ENCODE measurements at places on chromosomes 4 and X.

GRCh38 chr4:161762796-161763195, 401.0 kb downstream of the FSTL5 start:
- peak; percentile 82 for DNase-seq

- DNase-seq, result no peak
Observed at GRCh38 chr4:53453385-53453784, 75.9 kb downstream of the FIP1L1 start.

- peak; percentile 97 for DNase-seq
Observed at GRCh38 chr4:25694466-25694865, 38.8 kb downstream of the SLC34A2 start.

- DNase-seq, result no peak
Observed at GRCh38 chr4:76974150-76974549, 24.6 kb downstream of the SEPTIN11 start.

GRCh38 chr4:8586671-8587468, 5.7 kb upstream of the CPZ start:
- DNase-seq, result no peak

- DNase-seq, result no peak
Observed at GRCh38 chr4:169266661-169267060, 4.1 kb downstream of the SH3RF1 start.

GRCh38 chr4:6917461-6918271, 8.0 kb downstream of the TBC1D14 start:
- DNase-seq, result no peak

DNA sequence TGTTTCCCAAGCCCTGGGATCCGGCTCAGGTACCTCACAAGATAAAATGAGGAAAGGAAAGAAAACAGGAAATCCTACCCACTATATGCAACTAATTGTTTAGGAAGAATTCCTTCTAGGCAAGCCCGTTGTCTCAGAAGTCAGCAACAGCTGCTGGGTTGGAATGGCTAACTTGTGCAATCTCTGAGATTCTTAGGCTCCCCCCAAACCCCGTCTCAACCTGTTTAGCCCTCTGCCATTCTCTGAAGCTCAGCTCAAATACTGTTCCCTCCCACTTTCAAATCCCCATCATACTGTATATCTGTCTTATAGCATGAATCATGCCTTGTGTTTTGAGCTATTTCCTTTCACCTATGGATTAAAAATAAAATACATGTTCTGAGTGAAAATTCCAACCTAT, 28.9 kb downstream of the STARD8 start:
- DNase-seq, result no peak

DNA sequence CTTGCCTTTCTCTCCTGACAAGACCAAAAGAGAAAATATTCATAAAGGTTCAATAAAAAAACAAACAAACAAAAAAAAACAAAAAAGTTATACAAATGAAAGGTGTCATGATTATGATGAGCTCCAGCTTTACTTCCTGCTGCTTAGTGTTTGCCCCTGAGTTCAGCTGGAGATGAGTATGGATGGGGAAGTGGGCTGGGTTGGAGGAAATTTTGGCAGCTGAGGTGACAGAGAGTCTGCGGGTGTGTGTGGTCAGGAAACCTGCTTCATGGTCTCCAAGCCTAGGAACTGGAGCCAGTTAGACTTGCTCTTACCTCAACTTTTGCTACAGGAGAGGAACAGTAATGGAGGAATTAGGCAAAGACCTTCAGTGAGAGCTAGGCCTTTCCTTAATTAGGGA, 4.3 kb upstream of the CYSLTR1 start:
- DNase-seq, result no peak

DNA sequence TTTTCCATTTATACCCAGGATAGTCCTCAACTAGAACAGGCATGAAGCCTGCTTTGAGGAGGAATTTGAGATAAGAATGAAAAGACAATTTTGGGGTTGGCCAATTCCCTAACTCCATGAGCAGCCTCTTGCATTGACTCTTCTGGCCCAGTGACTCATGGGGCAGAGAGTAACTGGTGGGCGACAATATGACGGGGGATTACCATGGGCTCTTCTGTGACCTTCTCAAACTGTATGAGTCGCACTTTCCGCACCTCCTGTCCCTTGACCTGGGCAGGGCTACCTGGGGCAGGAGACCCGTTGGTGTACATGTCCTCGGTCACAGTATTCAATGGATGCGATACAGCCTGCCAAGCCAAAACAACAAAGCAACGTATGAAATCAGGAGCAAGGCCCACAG, 13.3 kb downstream of the MPP1 start:
- no peak for DNase-seq

DNA sequence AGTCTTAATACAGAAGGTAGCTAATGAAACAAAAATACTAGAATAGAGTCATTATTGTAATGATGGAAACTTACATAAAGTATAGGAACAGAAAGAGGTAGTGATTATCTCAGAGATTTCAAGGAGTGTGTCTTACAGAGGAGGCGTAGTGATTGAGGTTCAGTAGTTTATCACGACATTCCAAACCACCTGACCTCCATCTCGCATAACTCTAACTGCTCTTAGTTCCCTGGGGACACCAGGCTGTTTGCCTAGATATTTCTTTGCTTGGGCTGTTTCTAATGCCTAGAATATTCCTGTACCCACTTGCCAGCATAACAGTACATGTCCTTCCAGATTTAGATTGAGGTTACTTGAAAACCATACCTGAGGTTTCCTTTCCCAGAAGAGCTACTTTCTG, 29.1 kb downstream of the STAG2 start:
- no peak for DNase-seq

GRCh38 chrX:53682885-53683555, 3.5 kb downstream of the HUWE1 start:
- peak; percentile 57 for DNase-seq

DNA sequence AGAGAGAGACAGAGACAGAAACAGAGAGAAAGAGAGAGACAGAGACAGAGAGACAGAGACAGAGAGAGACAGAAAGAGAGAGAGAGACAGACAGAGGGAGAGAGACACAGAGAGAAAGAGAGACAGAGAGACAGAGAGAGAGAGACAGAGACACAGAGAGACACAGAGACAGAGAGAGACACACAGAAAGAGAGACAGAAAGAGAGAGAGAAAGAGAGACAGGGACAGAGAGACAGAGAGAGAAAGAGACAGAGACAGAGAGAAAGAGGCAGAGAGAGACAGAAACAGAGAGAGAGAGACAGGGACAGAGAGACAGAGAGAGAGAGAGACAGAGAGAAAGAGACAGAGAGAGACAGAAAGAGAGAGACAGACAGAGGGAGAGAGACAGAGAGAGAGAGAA, 52.9 kb downstream of the CRLF2 start:
- no peak for DNase-seq

DNA sequence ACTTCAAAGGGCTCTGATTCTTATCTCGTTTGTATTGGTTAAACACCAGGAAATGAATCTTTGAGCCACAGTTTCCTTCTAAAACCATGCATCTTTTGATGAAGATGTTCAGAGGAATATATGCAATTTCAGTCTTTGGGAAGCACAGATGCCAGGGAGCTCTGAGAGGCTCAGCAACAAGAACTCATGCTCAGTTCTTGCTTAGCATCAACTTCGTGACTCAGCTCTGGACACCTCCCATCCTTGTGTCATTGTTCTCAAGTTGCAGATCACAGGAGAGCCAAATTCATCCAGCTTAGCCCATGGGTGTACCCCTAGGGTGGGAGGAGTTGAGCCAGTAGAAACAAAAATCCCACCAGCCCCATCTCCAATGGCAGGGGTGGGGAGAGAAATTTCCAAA, 219.6 kb upstream of the MAOA start:
- no peak for DNase-seq

DNA sequence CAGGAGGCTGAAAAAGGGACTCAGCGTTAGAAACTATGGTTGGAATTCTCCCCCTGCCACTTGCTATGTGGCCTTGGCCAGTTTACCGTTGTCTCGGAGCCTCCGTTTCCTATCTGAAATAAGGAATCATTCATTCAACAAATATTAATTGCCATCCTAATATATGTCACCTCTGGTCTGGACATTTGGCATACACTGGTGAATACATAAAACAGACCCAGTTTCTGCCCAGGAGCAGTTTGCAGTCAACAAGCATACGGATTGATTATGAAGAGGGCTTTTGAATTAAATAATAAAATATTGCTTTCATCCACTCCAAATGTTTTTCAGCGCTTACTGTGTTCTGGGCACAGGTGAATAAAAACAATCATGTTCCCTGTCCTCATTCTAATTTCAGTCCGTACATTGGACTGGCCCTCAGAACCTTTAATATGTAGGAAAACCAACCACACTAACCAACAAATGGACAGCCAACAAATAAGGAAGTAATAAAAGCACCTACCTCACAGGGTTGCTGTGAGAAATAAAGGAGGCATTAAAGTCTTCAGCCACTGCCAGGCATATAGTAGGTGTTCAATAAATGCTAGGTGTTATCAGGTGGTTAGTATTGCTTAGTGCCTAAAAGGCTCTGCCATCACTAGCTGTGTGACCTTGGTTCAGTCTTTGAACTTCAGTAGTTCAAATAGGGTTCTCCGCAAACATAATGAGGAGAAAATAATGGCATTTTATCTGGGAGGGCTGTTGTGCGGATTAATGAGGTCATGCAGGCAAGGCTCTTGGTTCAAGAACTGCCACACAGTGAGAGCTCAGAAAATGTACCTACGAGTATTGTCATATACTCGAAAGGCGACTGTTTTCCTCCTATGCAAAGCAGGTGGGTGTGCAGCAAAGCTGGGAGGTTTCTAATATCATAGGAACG, 7.3 kb upstream of the GSX2 start:
- DNase-seq, result no peak

- no peak for DNase-seq
Observed at GRCh38 chrX:1778817-1779216, 164.0 kb downstream of the ASMT start.

- no peak for DNase-seq
Observed at GRCh38 chrX:24079411-24079810, 24.7 kb downstream of the EIF2S3 start.

DNA sequence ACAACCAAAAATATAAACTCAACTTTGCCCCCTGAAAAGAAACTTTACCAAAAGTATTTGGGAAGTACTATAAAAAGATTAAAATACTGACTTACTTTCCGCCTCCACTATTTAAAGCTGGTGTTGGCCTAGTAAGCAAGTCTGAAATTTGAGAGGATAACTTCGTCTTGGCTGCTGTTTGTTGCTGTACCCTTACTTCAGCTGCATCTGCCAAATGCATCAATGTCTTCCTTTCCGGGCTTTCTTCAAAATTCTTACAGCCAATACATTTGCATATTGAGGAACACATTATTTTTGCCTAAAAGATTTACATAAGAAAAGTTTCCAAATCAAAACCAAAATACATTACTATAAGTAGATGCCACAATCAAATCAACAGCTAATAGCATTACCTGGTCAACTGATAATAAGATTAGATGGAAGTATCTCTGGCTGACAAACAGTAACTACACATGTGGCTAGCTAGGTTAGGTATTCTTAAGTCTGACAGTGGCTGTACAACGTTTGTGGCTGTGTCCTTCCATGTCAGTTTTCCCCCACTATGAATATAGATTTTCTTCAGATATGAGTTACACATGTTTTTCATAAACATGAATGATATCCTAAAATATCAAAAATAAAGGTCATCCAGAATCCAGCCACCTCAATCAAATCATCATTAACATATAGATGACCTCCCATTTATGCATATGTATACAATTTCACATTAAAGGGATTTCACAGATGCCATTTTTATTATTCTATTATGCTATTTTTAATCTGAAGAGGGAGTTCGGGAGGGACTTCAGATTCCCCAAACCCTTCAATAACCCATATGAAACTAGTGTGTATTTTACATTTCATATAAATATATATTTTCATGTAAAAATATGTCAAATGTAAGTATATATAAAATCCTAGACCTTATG, 30.6 kb downstream of the THAP9 start:
- no peak for DNase-seq

DNA sequence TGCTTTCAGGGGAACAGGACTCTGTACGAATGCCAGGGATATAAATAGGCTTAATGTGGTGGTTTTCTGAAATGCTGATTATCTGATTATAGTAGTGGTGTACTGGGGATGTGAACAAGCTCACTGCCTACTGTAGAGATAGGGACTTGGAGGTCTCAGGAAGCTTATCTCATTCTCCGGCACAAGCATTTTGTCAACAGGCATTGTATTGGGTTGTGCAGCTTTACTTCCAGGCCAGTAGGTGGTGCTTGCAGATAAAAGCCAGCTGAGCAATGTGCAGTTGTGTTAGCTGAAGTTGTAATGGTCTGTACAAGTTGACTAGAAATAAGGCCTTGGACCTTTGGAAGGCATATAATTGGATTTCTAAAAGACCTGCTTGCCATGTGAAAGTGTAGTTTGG, 49.5 kb upstream of the TMLHE start:
- no peak for DNase-seq

GRCh38 chrX:153851981-153852380, 21.6 kb upstream of the PDZD4 start:
- no peak for DNase-seq

DNA sequence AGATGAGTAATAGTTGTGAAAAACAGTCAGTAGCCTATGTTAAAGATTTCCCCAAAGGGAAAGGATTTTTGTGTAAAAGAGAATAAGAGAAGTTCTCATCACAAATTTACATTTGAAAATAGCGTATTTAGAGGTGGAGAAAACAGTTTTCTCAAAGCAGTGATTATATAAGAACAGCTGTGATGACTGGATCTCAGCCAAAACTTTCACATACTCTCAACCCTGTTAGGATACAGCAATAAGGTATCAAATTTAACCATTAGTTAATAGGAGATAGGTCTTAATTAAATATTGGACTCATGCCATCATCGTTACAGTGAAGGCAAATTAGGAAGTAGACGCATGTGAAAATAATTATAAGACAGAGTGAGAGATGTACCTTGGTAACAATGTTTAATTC, 622.7 kb downstream of the PCDH18 start:
- no peak for DNase-seq

GRCh38 chr4:116880625-116881024, 204.8 kb downstream of the TRAM1L1 start:
- no peak for DNase-seq

DNA sequence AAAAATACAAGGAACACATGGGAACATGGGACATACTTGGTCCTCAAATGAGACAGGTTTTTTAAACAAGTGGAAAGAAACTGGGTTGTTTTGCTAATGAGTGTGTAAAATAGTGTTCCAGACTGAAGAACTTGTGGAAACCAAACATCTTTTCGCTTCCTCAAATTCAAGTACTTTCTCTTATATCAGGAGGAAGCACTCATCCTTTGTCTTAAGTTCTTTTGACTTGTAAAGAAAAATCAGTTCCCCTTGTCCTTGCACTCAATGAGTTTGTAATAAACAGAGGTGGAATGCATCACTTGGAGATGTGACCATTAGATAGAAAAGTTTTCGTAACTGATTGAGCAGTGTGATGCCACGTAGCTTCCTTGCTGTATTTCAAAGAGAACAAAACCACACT, 101.1 kb downstream of the PHOX2B start:
- no peak for DNase-seq

GRCh38 chrX:138745196-138745595, 33.7 kb upstream of the FGF13 start:
- DNase-seq, result peak; percentile 4

DNA sequence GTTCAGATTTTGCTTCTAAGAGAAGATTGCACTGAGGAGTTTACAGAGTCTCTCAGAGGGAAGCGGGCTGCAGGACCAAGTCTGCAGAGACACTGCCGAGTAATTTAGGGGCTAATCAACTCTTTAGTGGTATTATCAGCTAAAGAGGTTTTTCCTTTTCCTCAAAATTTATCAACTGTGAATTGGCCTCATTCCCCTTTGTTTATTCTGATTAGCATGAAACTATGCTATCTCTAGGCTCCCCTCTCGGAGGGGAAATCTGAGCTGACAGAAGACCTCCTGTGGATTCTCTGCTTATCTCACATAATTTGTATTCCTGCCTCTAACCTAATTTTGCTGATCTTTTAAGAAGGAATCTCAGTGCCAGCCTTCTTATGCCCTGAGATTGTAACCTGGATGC, 201.0 kb downstream of the DCTD start:
- no peak for DNase-seq

Data from amniotic epithelial cell (primary cell).